ENCODE measurements at places on chromosomes 13 and 19.

GRCh38 chr13:76684336-76684735, 201.9 kb downstream of the KCTD12 start:
- no peak for DNase-seq

GRCh38 chr13:113150550-113151365, 7.7 kb upstream of the PROZ start:
- DNase-seq: no peak

DNA sequence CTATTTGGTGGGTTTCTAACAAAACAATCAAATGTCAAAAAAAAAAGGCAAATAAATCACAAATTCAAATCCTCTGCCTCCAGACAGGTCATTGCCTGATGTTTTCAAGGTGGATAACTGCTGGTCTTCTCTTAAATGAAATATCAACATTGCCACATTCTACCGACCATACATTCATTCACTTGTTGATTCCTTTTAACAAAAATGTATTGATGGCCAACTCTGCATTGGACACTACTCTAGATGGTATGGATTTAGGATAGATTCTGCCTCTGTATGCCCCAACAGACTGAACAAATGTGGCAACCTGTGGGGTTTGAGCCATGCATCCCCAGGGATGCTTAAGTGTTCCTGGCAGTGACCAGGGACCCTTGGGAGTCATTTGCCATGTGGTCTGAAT, 87.6 kb upstream of the STK24 start:
- no peak for DNase-seq

- DNase-seq: no peak
Measured at GRCh38 chr13:36725936-36726335, 52.1 kb downstream of the SERTM1 start.

DNA sequence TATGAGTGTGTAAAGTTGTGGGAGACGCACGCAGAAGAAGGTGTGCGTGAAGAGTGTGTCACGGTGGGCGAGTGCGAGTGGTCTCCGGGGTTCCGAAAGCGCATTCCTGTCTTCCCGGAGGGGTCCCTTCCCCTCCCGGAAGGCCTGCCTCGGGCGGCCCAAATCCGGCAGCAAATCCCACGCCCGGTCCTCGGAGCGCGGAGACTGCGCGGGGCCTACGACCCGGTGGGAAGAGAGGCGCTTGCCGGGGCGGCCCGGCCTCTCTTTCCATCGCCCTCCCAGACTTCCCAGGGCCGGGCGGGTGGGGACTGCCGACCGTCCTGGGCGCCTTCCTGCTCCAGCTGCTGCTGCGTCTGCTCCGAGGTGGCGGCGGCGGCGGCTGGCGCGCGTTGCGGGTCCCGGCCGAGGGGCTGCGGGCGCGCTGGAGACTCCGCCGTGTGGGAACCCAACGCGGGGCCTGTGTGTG, 2.1 kb downstream of the ZIC5 start:
- DNase-seq: no peak

DNA sequence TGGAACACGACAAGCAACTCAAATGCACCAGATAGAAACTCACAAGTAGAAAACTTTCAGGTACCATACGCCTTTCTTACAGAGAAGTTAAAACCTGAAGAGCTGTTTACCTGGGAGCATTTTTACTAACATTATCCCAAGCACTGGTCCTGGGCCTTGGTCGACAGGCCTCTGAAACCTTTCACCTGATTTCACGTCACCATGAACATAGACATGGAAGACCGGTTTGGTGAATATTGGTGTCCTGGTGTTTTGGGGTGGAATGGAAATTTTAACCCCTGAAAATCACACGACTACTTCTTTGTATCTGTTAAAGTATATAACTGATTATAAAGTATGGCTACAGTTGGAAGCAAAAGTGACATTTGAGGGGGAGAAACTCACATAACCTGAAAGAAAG, 176.6 kb upstream of the ARGLU1 start:
- no peak for DNase-seq

DNA sequence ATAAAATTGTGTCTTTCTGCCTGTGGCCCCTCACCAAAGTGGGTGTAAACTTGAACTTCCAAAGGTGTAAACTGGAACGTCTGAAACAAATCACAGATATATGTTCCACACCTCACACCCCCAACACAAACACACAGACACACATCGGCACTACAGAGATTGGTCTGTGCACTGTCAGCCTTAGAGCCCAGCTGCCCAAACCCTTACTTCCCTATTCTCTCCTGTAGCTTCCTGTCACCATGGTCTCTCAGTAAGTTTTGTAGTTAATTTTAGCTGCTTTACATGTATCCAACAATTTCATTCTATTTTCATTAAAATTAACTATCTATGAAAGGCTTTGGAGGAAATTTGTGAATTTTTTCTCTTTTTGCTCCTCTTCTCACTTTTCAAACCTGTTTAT, 5.4 kb downstream of the TM9SF2 start:
- DNase-seq: no peak

DNA sequence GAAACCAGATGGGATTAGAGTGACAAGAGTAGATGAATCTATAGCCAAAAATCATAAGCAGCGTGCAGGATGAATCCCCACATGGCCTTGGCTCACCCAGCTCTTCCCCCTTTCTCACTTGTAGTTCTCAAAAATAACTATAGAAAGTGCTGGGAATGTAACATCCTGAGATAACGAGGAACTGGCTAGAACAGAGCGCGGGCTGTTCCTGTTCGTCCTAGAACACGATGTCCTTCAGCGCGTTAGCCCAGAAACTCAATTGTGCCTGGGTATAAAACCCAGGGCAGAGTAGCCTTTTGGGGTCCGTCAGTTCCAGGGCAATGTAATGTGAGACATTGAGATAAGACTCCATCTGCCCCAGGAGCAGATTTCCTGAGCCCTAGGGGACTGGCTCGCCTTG, 326.2 kb downstream of the TSHZ3 start:
- DNase-seq: no peak

- DNase-seq: no peak
Measured at GRCh38 chr13:84563611-84564010, 681.3 kb upstream of the SLITRK1 start.

DNA sequence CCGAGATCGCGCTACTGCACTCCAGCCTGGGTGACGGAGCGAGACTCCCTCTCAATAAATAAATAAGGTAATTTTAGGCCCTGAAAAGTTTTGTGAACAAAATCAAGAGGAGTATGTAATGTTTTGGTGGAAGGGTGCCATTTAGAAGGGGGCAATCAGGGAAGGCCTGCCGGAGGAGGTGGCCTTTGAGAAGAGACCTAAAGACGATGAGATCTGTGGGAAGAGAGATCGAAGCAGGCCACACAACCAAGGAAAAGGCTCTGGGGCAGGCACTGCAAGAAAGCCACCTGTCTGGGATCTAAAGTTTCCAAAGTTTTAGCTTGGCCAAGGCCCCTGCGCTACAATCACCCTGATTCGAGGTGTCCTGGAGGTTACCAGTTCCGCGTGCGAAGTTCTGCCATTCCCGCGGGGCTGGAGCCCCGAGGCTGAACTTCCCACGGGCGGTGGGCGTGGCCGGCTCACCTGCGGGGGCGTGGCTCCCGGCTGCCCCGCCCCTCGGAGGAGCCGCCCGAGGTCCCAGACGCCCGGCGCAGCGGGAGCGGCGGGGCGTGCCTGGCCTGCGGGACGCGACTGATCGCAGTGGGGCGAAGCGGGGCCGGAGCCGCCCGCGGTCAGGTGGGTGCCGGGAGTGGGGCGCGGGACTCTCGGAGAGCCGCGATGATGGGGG, at the start of gene KLC3:
KLC3 (plus strand) TSS at position 519 of the 667 bp plus-strand sequence. CDS start 4,792 bp downstream, outside the sequence.
- peak; percentile 22 for DNase-seq

GRCh38 chr13:112181336-112182067, 114.6 kb downstream of the SOX1 start:
- no peak for DNase-seq

GRCh38 chr13:45878966-45879365, 27.4 kb upstream of the SIAH3 start:
- no peak for DNase-seq

- DNase-seq: peak; percentile 66
Measured at GRCh38 chr19:1266916-1267476, 2.1 kb upstream of the CIRBP start.

- no peak for DNase-seq
Measured at GRCh38 chr19:3977242-3978143, 6.6 kb upstream of the DAPK3 start.

DNA sequence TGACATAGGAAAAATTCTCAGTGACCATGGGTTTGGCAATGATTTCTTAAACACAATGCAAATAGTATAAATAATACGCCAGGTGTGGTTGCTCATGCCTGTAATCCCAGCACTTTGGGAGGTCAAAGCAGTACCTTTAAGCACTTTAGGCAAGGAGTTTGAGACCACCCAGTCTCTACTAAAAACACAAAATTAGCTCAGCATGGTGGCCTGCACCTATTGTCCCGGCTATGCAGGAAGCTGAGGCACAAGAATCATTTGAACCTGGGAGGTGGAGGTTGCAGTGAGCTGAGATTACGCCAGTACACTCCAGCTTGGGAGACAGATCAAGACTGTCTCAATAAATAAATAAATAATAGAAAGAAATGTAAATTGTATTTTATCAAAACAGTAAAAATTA, 356.5 kb upstream of the SLITRK6 start:
- no peak for DNase-seq

DNA sequence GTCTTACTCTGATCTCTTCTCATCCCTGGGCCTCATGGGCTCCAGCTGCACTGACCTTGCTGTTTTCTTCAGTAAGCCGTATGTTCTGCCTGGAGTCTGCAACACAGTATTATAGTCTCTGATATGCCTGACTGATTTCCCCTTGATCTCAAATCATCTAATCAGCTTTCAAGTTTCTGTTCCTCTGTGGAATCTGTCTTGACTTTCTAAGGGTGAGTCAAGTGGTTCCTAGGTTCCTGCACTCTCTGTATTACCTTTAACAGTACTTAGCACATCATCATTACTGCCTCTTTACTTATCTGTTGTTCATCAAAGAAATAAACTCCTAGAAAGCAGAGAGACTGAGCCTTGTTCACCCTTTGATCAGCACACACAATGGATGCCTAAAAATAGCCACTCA, 350.7 kb downstream of the LMO7 start:
- DNase-seq: no peak

DNA sequence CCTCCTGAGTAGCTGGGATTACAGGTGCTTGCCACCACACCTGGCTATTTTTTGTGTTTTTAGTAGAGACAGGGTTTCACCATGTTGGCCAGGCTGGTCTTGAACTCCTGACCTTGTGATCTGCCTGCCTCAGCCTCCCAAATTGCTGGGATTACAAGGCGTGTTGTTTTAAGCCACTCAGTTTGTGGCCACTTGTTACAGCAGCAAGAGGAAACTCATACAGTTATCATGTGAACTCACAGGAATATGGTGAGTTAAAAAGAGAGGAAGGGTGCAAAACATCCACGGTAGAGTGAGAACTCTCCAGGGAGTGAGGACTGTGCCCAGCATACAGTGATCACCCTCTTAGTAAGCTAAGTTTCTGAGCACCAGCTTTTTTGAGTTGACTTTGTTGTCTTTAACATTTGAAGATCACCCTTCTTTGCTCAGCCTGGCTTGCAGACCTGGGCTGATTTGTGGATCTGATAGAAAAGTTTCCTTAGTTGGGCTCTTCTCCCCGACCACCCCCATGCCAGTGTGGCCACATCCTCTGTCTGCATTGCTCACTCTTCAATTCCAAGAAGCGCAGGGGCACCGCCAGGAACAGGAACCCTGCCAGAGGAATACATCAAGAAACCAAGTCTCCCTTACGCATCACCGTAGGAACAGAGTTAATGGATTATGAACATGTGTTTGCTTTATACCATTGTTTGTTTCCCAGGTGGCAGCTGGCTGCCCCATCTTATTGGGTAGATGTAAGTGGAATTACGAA, 16.0 kb downstream of the ALOX5AP start:
- no peak for DNase-seq

DNA sequence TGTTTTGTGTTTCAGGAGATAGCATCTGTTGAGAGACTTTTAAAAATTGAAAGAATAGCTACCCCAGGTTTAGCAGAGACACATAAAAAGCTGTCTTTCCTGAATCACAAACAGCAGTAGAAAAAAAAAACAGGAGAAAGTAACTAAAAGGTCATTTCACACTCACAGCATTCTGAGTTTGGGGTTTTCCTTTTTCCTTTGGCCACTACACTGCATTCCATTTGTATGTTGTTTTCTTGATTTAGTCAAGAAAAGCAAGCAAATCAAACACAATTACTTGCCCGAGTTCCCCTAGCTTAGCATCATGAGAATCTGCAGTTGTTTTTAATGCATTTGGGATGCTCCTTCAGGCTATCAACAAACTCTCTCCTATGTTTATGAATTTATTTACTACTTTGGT, 161.0 kb downstream of the KCTD12 start:
- DNase-seq: no peak

DNA sequence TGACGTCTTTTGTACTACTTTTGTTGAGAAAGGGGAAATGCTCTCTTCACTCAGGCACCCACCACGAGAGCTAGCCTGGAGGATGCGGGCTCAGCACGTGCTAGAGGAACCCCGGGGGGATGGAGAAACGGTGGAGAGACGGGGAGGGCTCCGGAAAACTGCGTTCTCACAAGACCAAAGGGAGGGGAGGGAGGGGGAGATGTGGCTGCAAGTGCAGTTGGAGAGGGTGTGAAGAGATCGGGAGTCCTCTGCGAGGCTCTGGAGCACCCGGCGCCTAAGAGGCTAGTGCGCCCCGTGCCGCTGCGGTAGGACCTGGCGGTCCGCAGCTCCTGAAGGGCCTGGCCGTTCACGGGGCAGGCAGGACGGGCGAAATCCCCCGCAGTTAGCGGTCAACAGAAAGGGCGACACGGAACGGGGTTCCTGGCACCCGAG, 43.4 kb upstream of the XPO4 start:
- no peak for DNase-seq

DNA sequence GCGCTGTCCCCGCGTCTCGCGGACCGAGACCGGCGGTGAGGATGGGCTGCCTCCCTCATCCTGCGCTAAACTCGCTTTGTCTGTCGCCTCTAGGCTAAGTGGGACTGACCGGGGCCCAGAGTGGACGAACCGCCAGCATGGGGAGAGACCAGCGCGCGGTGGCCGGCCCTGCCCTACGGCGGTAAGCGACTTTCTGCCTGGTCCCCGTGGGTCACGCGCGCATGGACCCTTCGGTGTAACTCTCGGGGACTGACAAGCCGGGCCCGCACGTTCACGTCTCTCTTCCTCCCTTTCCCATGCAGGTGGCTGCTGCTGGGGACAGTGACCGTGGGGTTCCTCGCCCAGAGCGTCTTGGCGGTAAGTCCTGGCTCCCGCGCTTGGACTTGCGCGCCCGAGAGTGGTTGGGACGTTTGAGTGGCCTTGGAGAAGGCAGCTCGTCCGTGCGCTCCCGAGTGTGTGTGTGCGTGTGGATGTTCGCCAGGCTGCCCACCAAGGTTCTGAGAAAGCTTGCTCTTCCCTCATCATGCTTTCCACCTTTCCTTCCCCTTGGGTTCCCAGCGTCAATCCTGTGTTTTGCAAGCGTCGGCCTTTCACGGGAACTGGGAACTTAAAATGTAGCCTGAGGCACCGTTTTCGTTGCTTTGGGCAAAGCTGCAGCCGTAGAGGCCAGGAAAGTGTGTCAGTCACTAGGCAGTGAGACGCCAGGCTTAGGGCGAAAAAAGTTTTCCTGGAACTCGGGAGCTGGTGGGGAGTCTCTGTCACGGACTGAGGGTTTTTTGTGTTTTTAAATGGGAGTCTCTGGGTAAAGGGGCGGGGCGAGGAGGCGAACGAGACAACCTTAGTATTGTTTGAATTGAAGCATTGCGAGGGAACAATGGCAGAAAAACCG, 927 bp downstream of the COL4A2 start:
- no peak for DNase-seq
